Activated naive CD8-positive, alpha-beta T cell treated with anti-CD3 and anti-CD28 coated beads for 36 hours (primary cell): ENCODE measurements at places on chromosomes 7 and 10.

DNA sequence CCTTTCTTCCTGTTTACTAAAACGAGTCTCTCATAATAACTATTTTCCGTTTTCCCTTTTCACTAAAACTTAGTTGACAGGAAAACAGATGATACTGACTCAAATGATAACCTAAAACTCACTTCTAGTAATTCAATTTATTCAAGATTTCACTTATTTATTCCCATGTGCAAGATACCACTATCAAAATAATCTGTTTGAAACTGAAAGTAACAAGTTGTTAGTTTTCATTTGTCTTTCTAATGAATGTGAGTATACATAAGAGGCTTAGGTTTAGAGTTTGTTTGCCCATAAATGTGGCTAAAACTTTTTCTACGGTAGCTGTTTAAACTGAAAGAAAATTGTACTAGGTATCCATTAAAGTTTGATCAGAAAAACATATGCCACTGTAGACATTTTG is 314.9 kb upstream of the STEAP1 start:
- no peaks in the 10 kb centered on the region for H3K36me3 ChIP-seq
- no peaks in the 10 kb centered on the region for H3K4me1 ChIP-seq
- no peak overlapping the region for H3K4me3 ChIP-seq
- H3K27ac ChIP-seq = no peak overlapping the region
- no peaks in the 10 kb centered on the region for H3K27me3 ChIP-seq

GRCh38 chr10:132458586-132459300 is 61.7 kb downstream of the PWWP2B start:
- no peaks in the 10 kb centered on the region for H3K27me3 ChIP-seq
- peak; percentile 65 for DNase-seq
- H3K4me3 ChIP-seq = no peak overlapping the region
- peaks cover 1% of the 10 kb centered on the region for H3K4me1 ChIP-seq

- no peaks in the 10 kb centered on the region for H3K27me3 ChIP-seq
- DNase-seq = no peak
- H3K4me1 ChIP-seq = no peaks in the 10 kb centered on the region
- H3K4me3 ChIP-seq = no peak overlapping the region
- no peaks in the 10 kb centered on the region for H3K36me3 ChIP-seq
These were observed 27.3 kb upstream of the CABCOCO1 start for GRCh38 chr10:61635471-61635870.

- peaks cover 19% of the 10 kb centered on the region for H3K27me3 ChIP-seq
- no peaks in the 10 kb centered on the region for H3K4me1 ChIP-seq
- DNase-seq = no peak
- no peak overlapping the region for H3K4me3 ChIP-seq
- no peaks in the 10 kb centered on the region for H3K36me3 ChIP-seq
These were observed 1305.4 kb upstream of the SORCS1 start for GRCh38 chr10:108469940-108470339.

GRCh38 chr10:17001961-17002749 is 127.5 kb downstream of the CUBN start:
- H3K4me3 ChIP-seq = peak overlapping the region; percentile 62
- peak; percentile 38 for DNase-seq
- H3K4me1 ChIP-seq = peaks cover 61% of the 10 kb centered on the region
- peaks cover 21% of the 10 kb centered on the region for H3K36me3 ChIP-seq
- peak overlapping the region; percentile 92 for H3K27ac ChIP-seq
- H3K27me3 ChIP-seq = no peaks in the 10 kb centered on the region

GRCh38 chr7:135888740-135889139 is 88.4 kb downstream of the MTPN start:
- H3K27me3 ChIP-seq = no peaks in the 10 kb centered on the region
- no peak overlapping the region for H3K27ac ChIP-seq
- no peaks in the 10 kb centered on the region for H3K36me3 ChIP-seq
- H3K4me1 ChIP-seq = no peaks in the 10 kb centered on the region

- DNase-seq = no peak
- no peaks in the 10 kb centered on the region for H3K36me3 ChIP-seq
- H3K4me1 ChIP-seq = no peaks in the 10 kb centered on the region
- no peak overlapping the region for H3K27ac ChIP-seq
These were observed 22.8 kb upstream of the DLX6 start for GRCh38 chr7:96982586-96982985.

DNA sequence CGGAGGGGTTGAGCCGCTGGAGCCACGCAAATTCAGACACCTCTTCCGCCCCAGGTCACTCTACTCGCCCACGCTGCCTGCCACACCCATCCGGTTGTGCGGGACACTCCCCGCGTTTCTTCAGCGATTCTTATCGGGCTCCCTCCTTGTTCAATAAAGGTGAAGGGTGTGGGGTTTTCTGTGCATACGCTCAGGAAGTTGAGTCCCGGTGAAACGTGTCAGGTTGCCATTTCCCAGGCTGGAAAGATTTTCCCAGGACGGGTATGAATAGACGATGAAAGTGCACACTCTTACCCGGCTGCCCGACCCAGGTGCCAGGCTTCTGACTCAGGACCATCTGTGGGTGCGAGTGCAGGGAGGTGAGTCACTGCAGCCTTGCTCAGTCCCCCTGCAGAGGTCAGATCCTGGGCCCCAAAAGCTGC is 22.0 kb downstream of the KLF6 start:
- no peak overlapping the region for H3K27ac ChIP-seq
- no peak overlapping the region for H3K4me3 ChIP-seq
- H3K36me3 ChIP-seq = peaks cover 10% of the 10 kb centered on the region
- H3K27me3 ChIP-seq = peaks cover 4% of the 10 kb centered on the region

DNA sequence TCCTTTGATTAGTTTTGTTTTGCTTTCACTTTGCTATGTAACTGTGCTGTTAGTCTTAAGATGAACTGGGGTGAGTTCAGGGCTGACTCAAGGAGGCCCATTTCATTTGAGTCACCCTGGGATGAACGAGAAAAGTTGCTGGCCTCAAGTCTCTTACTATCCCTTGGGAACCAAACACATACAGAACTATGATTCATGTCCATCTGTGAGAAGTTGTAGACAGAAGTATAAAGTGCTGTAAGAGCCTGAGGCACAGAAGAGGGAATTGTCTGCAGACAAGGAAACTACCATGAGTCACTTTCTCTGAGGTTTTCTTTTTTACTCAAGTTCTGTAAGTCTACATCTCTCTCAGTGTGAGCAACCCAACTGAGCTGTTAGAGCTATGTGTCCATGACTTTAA is 179.8 kb upstream of the CSTF2T start:
- peak overlapping the region; percentile 4 for H3K4me3 ChIP-seq
- H3K27ac ChIP-seq = no peak overlapping the region
- H3K4me1 ChIP-seq = peaks cover 11% of the 10 kb centered on the region
- no peaks in the 10 kb centered on the region for H3K27me3 ChIP-seq
- H3K36me3 ChIP-seq = no peaks in the 10 kb centered on the region

GRCh38 chr10:103724771-103725170 is 130.6 kb downstream of the SH3PXD2A start:
- no peak overlapping the region for H3K4me3 ChIP-seq
- no peaks in the 10 kb centered on the region for H3K27me3 ChIP-seq
- H3K27ac ChIP-seq = no peak overlapping the region
- no peaks in the 10 kb centered on the region for H3K36me3 ChIP-seq

- H3K36me3 ChIP-seq = no peaks in the 10 kb centered on the region
- no peak overlapping the region for H3K4me3 ChIP-seq
- H3K27ac ChIP-seq = no peak overlapping the region
- no peak for DNase-seq
- H3K27me3 ChIP-seq = peaks cover 6% of the 10 kb centered on the region
These were observed 16.1 kb upstream of the PTTG1IP2 start for GRCh38 chr7:90453259-90453891.

GRCh38 chr10:4543938-4544533 is 282.0 kb upstream of the AKR1E2 start:
- H3K4me1 ChIP-seq = peaks cover 5% of the 10 kb centered on the region
- DNase-seq = no peak
- H3K36me3 ChIP-seq = no peaks in the 10 kb centered on the region
- H3K27ac ChIP-seq = no peak overlapping the region

DNA sequence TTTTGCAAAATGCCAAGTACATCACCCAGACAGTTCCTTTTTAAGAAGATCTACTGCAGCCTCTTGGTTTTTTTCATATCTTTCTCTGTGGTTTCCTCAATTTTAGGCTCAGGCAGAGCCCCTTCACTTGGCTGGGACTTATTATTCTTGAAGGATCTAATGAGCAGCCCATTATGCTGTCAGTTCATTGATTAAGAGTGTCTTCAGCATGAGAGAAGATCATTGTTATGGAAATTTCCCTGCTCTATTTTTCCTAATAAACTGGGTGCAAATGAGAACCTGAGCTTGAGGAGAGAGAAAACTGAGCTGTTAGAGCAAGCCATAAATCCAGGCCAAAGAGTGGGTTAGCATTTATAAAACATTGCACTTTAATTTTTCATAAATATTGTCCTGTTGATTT is 146.5 kb downstream of the SEC23IP start:
- H3K4me1 ChIP-seq = no peaks in the 10 kb centered on the region
- no peaks in the 10 kb centered on the region for H3K36me3 ChIP-seq
- no peak overlapping the region for H3K4me3 ChIP-seq
- no peak overlapping the region for H3K27ac ChIP-seq
- no peak for DNase-seq

- no peak overlapping the region for H3K27ac ChIP-seq
- no peak overlapping the region for H3K4me3 ChIP-seq
- peaks cover 4% of the 10 kb centered on the region for H3K27me3 ChIP-seq
- H3K36me3 ChIP-seq = peaks cover 5% of the 10 kb centered on the region
- H3K4me1 ChIP-seq = peaks cover 7% of the 10 kb centered on the region
These were observed 3.5 kb upstream of the HBP1 start for GRCh38 chr7:107165341-107165740.

- no peaks in the 10 kb centered on the region for H3K36me3 ChIP-seq
- H3K4me3 ChIP-seq = no peak overlapping the region
These were observed 9.5 kb downstream of the EPHA1 start for GRCh38 chr7:143399151-143399550.

DNA sequence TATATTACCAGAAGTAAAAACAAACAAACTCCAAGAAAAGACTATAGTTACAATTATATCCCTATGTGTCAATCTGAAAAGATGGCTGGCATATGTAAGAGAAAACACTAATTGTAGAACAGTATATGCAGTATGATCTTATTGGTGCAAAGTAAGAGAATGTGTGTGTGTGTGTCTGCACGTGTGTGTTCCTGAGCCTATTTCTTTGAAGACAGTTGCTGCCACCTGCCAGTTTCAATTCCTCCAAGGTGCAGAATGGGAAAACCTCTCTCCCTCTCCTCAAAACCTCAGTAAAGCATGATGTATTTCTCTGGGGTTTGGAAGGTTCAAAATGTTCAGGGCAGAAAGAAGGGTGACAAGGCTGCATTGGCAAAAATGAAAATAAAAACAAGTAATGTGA is 8.8 kb upstream of the SFTPA1 start:
- no peaks in the 10 kb centered on the region for H3K36me3 ChIP-seq
- H3K27me3 ChIP-seq = peaks cover 9% of the 10 kb centered on the region
- no peak overlapping the region for H3K4me3 ChIP-seq
- H3K27ac ChIP-seq = no peak overlapping the region
- no peak for DNase-seq
- H3K4me1 ChIP-seq = no peaks in the 10 kb centered on the region

DNA sequence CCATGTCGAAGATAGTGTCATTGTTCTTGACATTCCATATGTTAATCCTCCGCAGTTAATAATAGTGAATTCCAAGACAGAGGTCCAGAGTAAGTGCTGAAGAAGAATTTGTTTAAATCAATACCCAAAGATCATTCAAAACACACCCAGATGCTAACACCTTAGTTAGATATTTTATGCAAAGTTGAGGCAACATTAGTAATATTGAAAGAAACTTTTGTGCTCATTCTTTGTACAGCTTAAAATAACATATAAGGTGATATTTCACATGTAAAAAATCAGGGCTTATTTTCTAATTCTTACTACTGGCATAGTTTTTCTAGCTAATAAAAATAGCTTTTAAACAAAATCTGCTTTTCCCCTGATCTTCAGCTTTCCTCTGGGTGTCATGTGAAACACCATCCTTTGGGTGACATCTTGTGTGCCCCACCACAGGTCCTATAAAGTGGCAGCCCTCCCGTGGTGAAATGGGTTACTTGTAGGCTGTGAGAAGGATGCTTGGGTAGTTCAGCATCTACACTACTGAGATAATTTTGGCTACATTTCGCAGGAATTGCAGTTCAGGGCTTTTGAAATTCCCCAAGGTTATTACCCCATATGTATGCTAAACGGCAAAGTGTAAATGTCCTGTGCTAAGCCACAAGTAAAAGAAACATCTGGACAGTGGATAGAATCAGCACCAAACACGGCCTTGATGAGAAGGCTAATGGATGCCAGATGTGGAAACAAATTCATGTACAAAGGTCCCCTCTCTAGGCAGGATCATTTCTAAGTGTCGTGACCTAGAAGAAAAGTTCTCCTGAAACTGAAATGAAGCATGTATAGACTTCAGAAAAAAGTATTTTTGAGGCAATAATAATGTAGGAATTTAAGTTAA is 105.4 kb downstream of the GRM3 start:
- H3K27ac ChIP-seq = no peak overlapping the region
- H3K36me3 ChIP-seq = no peaks in the 10 kb centered on the region
- no peak for DNase-seq
- no peak overlapping the region for H3K4me3 ChIP-seq
- no peaks in the 10 kb centered on the region for H3K4me1 ChIP-seq
- no peaks in the 10 kb centered on the region for H3K27me3 ChIP-seq

DNA sequence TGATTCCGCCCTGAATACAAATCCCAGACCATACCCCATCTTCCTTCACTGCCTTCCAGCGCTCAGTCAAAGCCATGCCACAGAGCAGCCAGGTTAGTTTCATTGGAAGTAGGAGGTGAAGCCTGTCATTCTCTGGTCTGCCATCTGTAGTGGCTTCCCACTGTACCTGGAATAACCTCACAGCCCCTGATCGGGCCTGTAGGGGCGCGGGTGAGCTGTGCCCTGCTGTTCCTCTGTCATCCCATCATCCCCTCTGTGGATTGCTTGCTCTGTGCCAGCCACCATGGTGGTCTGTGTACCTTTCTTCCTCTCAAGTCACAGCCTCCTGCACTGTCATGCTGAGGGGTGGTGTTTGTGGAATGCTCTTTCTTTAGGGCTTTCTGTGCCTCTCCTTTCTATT is 155.1 kb downstream of the ZNF22 start:
- no peaks in the 10 kb centered on the region for H3K4me1 ChIP-seq
- H3K27ac ChIP-seq = no peak overlapping the region

DNA sequence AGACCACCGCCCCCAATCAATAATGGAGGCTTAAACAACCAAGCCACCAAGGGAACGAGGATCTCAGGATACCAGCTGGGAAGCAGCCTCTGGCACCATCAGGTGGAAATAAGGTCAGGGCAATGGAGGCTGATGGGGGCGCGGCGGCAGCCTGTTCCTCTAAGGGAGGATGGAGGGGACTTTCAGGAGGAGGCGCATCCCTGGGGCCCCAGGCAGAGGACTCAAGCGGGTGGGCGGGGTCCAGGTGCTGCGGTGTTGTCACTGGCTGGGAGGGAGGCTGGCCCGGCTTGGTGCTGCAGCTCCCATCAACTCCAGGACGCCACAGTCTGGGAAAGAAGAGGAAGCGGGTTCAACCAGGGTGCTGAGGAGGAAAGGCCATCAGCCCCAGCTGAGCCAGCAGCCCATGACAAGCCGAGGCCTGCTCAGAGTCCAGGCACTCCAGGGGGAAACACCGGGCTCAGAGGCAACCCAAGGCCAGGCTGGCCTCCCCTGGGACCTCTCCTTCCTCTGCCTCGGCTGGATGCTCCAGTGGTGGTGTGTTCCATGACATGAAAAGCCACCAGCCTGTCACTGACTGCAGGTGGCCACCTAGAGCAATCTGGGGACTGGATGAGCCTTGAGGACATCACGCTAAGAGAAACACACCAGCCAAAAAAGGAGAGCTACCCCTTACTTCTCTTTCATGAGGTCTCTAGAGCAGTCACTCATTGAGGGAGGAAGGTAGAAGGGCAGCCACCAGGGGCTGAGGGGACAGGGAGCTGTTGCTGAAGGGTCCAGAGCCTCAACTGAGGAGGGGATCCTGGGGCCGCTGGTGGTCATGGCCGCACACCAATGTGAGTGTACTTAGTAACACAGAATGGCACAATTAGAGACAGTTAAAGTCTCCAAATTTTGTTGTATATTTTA is 4.6 kb downstream of the GIGYF1 start:
- peaks cover 12% of the 10 kb centered on the region for H3K36me3 ChIP-seq
- H3K4me3 ChIP-seq = no peak overlapping the region
- no peaks in the 10 kb centered on the region for H3K27me3 ChIP-seq
- peaks cover 25% of the 10 kb centered on the region for H3K4me1 ChIP-seq
- H3K27ac ChIP-seq = peak overlapping the region; percentile 29
- DNase-seq = no peak
